Muscle of leg (tissue), 16 donors: ENCODE measurements at places on chromosomes 1 and 21. TPM values are rescaled to one million over a fixed set of nuclear protein-coding genes. Genes with fewer than 3 reads are reported as not detected.

Gene RAVER2
- 22.4 TPM for total RNA-seq

Gene FRRS1
- 4.8 TPM for total RNA-seq

Gene MIER1
- total RNA-seq, result 27.0 TPM

Gene MARCKSL1
- total RNA-seq, result 50.1 TPM

Gene ITLN1
- 0.13 TPM for total RNA-seq

Gene TAS1R2
- not detected for total RNA-seq

- peak; percentile 45 for DNase-seq
Measured at GRCh38 chr1:177164380-177165068, at the start of gene ASTN1. ASTN1 (minus strand) TSS chr1:177164712; CDS start chr1:177164676, 36 bp downstream.

GRCh38 chr1:222898191-222898527 lies 83.3 kb downstream of the DISP1 start:
- DNase-seq, result peak; percentile 80

- no peak for DNase-seq
Measured at GRCh38 chr1:103516693-103517092, 8.8 kb upstream of the RNPC3 start.

DNA sequence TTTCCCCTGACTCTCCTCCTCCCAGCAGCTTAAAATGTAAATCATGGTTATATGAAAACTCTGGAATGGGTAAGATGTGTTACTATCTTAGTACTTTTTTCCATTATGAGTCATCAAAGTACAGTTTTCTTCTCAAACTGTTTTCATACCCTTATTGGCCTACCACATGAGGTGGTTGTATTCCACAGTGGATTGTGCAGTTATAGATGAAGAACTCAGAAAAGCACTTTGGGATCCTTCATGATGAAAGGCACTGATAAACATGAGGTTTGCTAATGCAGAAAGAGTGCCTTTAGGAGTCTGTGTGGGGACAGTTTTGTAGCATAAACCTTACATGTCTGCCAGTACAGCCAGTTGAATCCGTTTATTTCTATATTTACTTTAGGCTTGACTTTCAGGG lies 32.0 kb upstream of the MYOCOS start:
- DNase-seq, result no peak

GRCh38 chr1:227901906-227902640 lies 45.7 kb downstream of the WNT9A start:
- no peak for DNase-seq

DNA sequence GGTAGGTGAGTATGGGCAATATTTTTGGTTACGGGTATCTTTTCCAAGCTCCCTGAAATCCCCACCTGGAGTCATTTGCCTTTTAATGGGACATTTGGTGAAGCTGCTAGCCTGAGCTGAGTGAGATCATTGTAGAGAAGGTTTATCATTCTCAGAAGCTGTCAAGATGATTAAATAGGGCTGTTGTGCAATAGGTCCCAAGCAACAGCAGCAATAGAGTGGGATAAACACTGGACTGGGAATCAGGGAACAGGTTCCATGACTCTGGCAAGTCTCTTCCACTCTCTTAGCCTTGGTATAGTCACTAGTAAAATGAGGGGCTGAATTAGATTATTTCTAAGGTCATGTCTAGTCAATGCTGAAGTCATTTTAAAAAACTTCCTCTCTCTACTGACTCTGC lies 30.3 kb upstream of the FAM78B start:
- no peak for DNase-seq

DNA sequence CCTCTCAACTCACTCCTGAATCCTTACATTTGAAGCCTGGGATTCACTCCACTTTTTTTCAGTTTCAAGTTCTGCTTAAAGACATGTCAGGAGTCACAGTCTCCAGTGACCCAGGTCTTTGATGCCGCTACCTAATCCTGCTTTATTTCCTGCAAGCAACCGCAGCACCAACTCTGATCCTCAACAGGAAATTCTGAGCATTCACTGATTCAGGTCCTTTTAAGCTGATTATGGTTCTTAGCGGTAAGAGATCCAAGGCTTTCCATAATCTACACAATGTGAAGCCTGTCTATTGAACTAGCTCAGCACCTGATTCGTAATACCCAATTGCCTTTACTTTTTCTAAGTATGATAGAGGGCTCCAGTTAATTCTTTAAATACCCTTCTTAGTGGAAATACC lies 43.7 kb upstream of the PIGC start:
- no peak for DNase-seq

DNA sequence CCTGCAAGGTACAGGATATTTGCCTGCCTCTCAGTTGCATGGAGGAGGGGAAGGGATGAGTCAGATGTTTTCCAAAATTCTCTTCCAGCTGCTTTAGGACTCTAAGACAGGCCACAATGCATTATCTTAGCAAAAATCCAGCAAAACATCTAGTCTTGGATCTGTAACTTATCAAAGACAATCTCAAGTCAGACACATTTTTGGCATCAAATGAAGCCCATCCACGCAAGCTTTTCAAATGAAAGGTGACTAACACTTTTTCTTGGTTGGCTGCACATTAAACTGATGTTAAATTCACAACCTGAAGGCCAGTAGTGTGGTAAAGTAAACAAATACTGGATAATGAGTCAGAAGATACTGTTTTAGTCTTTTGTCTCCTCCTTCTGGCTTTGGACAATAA lies 21.3 kb downstream of the FAM78B start:
- DNase-seq, result no peak

- DNase-seq, result no peak
Measured at GRCh38 chr1:201619513-201619912, 80.6 kb downstream of the NAV1 start.

DNA sequence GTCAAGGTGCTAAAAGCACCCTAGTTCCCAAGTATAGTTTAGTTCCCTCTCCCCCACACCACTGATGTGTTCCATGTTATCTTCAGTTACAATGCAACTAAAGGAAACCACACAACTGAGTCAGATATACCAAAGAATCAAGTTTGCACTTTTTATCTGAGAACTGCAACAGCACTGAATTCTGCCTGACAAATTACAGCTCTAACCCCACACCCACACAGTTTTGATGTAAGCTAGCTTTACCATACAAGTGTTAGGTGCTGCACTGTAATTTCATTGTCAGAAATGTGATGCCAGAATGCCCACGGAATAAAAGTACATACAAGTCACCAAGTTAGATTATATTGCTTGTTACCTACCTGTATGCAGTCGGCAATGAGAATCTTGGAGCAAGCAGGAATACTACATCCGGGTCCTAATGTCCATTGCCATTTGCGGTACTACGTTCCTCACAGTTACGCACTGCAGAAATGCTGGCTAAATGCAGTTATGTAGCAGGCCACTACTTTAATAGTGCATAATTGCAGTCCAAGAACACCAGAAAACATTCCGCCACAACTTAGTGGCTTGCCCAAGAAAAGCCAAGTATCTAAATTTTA lies 12.1 kb downstream of the SFPQ start:
- DNase-seq, result no peak

- no peak for DNase-seq
Measured at GRCh38 chr1:116417678-116418077, 44.6 kb downstream of the ATP1A1 start.

DNA sequence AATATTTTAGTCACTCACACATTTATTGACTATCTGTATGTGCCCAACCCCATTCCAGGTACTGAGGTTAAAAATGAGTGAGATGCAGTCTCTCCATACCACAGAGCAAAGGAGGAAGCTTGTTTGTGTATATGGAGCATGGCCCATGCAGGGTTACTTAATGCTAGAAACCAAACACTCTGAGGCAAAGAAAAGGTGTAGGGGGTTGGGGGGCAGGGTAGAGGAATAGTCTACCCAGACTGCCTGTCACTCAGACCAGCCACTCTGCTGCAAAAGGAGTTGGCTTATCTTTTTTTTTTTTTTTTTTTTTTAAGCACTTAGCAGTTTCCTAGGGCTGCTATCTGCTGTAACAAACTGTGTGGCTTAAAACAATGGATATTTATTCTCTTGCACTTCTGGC lies 19.8 kb downstream of the PGM1 start:
- DNase-seq, result no peak
